ENCODE measurements at places on chromosomes 2 and 18.

DNA sequence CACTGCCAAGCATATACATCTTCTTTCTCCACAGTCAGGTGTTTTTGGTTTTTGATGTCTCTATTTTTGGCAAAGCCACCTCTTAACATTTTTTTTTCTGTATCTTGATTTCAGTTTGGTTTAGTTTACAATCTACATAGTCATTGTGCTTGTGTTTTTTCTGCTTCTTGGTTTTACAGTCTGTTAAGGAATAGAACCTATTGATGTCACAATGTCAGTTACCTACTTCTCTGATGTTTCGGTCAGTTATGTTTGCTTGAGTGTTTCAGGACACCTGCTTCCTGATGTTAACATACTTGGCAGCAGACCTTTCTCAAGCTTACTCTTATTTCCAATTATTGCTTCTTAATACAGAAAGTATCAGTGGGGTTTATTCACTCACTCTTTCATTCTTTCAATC is 253.3 kb downstream of the SPAG16 start:
- no peak for DNase-seq

DNA sequence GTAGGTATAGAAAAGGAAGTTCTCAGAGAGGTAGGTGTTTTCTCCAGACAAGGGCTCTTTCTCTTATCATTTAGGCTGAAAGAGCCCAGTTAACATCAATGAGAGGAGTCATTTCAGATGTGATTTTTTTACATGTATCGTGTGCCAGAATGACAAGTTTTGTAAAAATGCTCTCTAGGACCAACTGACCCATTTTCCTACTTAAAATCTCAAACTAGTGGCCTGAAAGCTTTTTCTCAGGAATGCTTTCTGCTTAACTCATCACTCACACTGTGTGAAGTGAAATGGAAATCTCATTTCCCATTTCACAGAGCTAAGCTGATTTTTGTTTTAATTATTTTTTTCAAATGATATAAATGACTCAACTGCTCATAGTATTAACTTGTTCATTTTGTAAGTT is 128.7 kb upstream of the CYP26B1 start:
- DNase-seq: no peak

DNA sequence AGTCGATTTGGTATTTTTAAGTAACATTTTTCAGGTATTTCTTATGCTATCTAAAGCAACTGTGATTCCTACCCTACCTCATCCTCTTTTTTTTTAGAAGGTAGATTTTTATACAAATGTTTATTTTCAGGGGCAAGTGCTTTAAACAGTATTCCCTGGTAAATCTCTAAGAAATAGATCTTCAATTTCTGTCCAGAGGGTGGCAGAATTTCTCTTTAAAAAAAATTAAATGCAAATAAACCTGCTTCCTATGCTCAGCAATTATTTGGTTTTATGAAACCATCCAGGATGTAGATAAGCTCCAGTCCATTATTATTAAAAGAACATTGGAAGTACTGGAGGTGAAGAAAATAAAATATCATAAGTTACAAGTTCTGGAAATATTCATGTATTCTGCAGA is 191.9 kb downstream of the MYO3B start:
- DNase-seq: no peak

- no peak for DNase-seq
Measured at GRCh38 chr2:199458009-199458805, 468 bp upstream of the SATB2 start.

DNA sequence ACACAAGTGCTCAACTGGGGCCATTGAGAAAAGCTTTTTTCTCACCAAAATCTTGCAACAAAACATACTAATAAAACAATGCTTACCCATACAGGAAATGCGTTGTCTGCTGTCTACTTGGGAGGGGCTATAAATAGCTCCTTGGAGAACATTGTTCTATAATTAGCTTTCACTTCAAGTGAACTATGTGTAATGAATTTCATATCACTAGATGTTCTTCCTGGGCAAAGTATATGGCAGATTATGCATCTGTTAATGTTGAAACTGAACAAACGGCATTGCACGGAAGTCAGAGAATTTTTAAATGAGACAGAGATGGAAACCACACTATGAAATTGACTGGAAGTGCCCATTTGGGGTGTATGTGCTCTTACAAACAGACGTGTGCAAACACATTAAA is 6.4 kb upstream of the NPAS2 start:
- DNase-seq: no peak

- DNase-seq: no peak
Measured at GRCh38 chr2:45319683-45320455, 291.2 kb downstream of the SRBD1 start.

DNA sequence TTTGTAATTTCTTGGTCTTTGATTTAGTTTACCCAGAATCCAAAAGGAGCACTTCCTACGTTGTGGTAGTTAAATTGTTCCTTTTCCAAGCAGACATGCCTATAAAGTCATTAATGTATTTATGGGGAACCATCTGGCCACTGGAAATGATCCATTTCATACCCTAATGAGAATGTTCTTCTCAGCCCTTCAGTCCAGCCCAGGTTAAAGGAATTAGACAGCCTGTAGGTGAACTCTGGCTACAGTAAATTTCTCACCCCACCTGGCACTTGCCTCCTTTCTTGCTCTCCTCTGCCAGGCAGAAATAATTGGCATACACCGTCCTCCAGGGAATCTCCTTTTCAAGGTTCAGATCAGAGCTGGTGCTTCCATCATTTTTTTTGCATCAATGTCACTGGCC is 121.1 kb downstream of the SETBP1 start:
- DNase-seq: no peak

DNA sequence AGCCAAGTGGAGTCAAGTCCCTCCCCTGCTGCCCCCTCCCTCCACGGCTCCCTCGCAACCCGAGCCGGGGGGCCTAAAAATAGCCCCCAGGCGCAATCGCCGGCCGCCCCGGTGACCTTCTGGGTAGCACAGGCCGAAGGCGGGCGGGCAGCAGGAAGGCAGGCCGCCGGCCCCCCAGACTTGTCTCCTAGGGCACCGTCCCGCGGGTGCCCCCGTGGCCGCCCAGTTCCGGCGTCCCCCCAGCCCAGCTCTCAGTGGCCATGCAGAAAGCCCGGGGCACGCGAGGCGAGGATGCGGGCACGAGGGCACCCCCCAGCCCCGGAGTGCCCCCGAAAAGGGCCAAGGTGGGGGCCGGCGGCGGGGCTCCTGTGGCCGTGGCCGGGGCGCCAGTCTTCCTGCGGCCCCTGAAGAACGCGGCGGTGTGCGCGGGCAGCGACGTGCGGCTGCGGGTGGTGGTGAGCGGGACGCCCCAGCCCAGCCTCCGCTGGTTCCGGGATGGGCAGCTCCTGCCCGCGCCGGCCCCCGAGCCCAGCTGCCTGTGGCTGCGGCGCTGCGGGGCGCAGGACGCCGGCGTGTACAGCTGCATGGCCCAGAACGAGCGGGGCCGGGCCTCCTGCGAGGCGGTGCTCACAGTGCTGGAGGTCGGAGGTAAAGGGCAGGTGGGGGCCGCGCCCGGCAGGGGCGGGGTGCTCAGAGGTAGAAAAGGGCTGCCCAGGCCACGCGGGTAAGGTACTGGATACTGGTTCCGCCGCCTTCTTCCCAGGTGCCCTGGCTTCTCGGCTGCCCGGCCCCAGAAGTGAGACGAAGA is at the start of gene SPEG:
Gene SPEG (plus strand): TSS at position 126 of the 808 bp plus-strand sequence. CDS start 135 bp downstream, at position 261.
- DNase-seq: no peak

DNA sequence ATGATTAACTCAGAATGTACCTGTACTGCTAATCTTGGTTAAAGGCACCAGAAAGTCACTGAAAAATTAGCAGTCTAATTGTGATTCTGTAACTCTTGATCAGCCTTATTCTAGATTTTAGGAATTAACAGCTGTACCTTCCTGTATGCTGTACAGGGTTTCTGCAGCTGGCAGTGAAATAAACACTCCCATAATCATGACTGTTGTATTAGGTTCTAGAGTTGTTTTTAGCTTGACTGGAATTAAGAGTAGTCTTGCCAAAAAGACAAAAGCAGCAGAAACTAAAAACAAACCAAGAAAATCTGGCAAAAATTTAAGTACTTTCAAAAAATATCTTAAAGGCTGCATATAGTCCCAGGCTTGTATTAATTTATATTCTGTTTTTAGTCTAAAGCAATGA is 103.5 kb downstream of the SOS1 start:
- no peak for DNase-seq

DNA sequence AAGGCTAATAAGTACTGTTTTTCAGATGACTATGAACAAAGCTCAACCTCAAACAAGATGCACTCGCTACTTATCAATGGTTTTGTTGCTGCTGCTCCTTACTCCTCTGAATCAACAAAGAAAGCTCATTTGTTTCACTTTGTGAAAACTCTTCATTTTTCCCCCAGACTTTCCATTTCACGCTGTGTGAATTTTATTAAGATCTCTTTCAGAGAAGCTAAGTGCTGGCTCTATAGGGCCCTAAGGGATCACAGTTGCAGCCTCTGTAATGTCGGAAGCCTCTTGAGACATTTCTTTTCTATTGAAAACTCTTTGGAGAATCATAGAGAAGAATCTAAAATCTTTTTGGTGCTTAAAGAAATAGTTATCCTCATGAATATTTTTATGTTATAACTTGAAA is 209.8 kb downstream of the CD226 start:
- no peak for DNase-seq

DNA sequence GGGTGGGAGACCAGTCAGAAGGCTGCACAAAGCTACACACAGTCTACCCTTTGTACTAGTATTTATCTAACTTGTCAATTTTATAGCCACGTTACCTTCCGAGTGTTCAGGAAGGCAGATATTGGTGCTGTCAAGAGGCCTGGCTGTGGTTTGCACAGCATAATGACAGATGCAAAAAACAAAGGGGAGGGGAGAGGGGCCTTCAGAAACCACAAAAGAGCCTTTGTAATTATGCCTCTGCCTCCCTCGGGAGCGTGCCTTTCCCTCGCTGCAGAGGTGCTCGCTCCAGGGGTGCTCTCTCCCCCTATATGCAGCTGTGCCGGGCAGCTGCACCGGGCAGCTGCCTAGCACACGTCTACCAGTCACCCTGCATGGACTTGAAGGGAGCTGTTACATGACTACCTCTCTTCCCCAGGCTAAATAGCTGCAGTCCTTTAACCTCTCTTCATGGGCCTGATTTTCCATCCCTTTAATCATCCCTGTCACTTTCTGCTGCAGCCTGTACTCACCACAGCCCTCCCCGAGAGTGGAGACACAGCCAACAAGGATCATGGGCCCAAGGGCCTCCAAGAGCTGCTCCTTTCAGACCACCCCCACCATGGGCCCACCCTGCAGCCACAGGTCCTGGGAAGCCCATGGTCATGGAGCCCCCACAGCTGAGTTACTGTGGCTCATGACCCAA is 168.4 kb upstream of the PKDCC start:
- no peak for DNase-seq

- no peak for DNase-seq
Measured at GRCh38 chr2:67713376-67713775, 316.2 kb downstream of the ETAA1 start.

DNA sequence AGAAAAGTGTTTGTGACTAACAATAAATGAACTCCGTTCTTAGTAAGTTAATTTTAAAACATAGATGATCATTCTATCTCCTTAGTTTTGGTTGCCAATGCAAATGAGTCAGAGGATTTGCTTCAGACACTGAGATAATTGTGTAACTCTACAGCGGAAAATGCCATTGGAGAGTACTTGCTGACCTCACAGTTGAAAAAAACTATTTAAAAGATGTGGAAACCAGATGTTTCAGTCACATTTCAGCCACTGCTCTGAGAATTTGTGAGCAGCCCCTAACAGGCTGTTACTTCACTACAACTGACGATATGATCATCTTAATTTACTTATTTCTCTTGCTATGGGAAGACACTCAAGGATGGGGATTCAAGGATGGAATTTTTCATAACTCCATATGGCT is at the start of gene TNFAIP6:
Gene TNFAIP6 (plus strand): TSS at position 234 of the 400 bp plus-strand sequence. CDS start 75 bp downstream, at position 309.
- DNase-seq: no peak

DNA sequence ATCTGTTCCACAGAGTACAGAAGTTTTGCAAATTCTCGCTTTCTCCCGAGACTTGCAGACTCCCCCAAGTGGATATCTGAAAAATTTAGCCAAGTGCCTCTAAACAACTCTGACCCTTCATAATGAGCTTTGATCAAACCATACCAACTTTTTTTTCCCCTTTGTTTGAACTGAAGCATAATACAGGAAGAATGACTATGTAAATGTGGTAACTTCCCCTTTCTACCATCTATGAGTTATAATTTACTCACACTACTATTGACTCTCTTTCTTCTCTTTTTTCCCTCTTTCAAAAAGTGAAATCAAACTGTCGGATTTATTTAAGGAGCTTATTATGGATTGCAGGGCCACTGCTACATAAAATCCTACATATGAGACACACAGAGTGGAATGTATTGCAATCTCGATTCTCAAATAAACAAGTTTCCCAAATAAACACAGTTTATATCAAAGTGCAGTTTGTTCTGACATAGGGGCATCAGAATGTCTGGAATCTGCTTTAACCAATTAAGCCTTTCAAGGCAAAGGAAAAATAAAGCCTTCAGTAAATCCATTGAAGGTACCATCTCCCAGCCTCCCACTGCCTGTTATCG is 1.4 kb upstream of the ZNF804A start:
- no peak for DNase-seq

DNA sequence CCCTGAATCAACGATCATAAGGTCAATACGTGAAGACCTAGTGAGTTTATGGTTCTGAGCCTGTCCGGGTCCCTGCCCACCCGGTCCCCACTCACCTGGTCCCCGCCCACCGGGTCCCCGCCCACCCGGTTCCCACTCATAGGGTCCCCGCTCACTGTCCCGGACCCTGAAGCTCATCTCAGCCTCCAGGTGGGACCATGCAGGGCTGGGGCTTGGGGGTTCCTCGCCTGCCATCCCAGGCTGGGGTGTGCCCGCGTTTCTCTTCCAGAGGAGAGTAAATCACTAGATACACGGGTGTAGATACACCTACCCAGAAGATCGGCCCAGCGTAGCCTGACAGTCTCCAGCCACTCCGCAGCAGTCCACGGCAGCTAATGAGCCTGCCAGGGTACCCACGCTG is 131.5 kb downstream of the MBP start:
- no peak for DNase-seq

- DNase-seq: peak; percentile 8
Measured at GRCh38 chr2:12884713-12885282, 168.1 kb downstream of the TRIB2 start.
